NCI-H774 (cell line): ENCODE measurements at places on chromosomes 7 and 10.

- no peak for DNase-seq
Observed at GRCh38 chr10:3926258-3926657, 141.2 kb upstream of the KLF6 start.

DNA sequence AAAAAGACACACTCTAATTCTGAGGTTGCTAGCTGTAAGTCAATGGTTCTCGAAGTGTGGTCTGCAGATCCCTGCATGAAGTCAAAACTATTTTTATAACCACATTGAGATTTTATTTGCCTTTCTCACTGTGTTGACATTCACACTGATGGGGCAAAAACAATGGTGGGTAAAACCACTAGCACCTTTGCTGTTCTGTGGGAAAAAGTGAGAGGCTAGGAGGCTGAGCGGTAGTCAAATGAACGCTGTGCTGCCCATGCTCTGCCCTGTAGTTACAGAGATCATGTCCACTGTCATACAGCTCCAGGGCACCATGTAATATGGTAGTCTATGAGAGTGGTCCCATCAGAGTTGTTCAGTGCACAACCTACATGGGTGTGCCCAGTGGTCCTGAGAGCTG, 21.6 kb upstream of the PDCD4 start:
- no peak for DNase-seq

- no peak for DNase-seq
Observed at GRCh38 chr10:6530211-6530840, 49.8 kb downstream of the PRKCQ start.

- no peak for DNase-seq
Observed at GRCh38 chr7:55567571-55567970, 4.7 kb downstream of the VOPP1 start.
